ENCODE measurements at places on chromosomes 5 and 9. TPM values are rescaled to one million over a fixed set of nuclear protein-coding genes. Genes with fewer than 3 reads are reported as not detected.
A peak's percentile ranks its signal among the peaks of the same experiment; 100 is the strongest.

GRCh38 chr5:90967851-90968250, 409.3 kb downstream of the ADGRV1 start:
- H3K36me3 ChIP-seq = peaks cover 13% of the 10 kb centered on the region
- H3K27me3 ChIP-seq = peaks cover 1% of the 10 kb centered on the region
- DNase-seq = no peak
- no peak overlapping the region for H3K4me3 ChIP-seq
- H3K27ac ChIP-seq = no peak overlapping the region
- peaks cover 4% of the 10 kb centered on the region for H3K4me1 ChIP-seq

DNA sequence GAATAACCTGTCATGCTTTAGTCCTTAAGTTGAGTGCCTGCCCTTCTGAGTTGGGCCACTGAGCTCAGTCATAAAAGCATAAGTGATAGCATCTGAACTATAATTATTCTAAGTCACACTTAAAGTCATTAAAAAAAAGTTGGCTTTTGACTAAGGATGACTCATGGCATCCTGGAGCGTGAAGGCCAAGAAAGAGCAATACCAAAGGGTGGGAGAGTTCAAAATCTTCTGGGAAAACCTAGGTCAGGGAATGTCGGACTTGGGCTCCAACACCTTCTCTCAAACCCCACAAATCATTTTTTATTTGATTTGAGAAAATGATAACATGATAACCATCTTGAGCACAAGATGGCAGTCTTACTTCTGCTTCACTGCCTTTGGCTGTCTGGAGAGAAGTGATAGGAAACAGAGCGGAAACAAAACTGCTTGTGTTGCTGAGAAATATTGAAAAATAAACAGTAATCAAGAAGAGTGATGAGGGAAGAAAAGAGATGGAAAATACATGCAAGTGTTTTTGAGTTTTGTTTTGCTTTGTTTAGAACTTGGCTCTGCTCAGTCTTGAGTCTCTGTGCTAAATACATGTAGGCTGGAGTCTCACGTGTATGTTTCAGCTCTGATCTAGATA, 16.9 kb upstream of the NTRK2 start:
- no peak overlapping the region for H3K27ac ChIP-seq
- H3K4me3 ChIP-seq = no peak overlapping the region
- no peaks in the 10 kb centered on the region for H3K36me3 ChIP-seq
- DNase-seq = no peak

Gene CDC20B
- total RNA-seq = not detected

GRCh38 chr9:2964470-2964869, 120.6 kb upstream of the PUM3 start:
- no peaks in the 10 kb centered on the region for H3K36me3 ChIP-seq
- H3K27ac ChIP-seq = no peak overlapping the region
- no peaks in the 10 kb centered on the region for H3K4me1 ChIP-seq
- no peak overlapping the region for H3K4me3 ChIP-seq
- H3K27me3 ChIP-seq = no peaks in the 10 kb centered on the region

GRCh38 chr5:114360816-114361723, 800 bp upstream of the KCNN2 start:
- DNase-seq = peak; percentile 78
- H3K4me1 ChIP-seq = peaks cover 12% of the 10 kb centered on the region
- no peak overlapping the region for H3K27ac ChIP-seq
- H3K36me3 ChIP-seq = no peaks in the 10 kb centered on the region
- H3K27me3 ChIP-seq = peaks cover 5% of the 10 kb centered on the region
- peak overlapping the region; percentile 99 for H3K4me3 ChIP-seq

Gene SV2C
- total RNA-seq = 0.15 TPM

Gene OBP2B
- not detected for total RNA-seq

Gene PCDHGB2
- 11.1 TPM for total RNA-seq

Gene CDKN2A
- total RNA-seq = not detected

Gene PDE8B
- total RNA-seq = 7.8 TPM

DNA sequence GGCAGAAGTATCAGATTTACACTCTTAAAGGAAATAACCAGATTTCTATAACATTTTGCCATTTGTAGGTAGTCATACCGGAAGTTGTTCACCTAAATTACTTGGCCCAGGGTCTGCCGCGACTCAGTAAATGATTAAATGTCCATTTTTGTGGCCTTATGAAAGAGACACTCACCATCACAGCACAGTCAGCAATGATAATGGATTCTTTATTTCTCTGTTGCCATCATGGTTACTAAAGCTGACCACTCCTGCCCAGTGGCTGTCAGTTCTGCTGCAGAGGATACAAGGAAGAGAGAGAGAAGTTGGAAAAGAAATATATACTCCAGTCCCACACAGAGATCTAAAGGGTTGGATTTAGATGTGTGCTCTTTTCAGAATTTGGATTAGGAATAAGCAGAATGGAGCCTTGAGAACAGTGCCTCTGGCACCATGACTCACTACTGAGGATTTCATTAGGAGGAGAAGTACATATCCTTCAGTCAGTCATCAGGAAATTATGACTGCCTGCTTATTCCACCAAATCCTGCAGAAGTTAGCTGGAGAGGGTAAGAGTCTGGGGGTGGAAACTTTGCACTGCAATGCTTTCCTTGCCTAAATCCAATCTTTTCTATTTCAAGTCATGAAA, 72.8 kb upstream of the EFNA5 start:
- H3K36me3 ChIP-seq = no peaks in the 10 kb centered on the region
- H3K27ac ChIP-seq = no peak overlapping the region
- peaks cover 5% of the 10 kb centered on the region for H3K27me3 ChIP-seq
- H3K4me3 ChIP-seq = no peak overlapping the region
- peaks cover 3% of the 10 kb centered on the region for H3K4me1 ChIP-seq
- DNase-seq = no peak

DNA sequence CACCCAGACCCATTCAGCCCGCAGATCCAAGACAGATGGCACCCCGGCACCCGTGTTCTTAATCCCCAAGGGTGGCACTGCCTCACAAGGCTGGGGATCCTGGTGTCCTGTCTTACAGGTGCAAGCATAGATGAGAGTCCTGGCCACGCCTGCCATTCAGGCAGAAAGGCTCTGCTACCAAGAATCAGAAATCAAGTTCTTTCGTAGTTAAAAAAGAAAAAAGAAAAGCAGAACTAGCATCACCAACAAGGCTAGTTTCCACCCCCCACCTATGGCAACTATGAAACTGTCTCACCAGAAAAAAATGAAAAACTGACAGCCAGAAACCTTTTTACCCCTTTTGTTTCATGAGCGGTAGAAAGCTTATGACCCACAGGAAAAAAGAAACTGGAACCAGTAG, 170.4 kb downstream of the SYK start:
- no peak overlapping the region for H3K4me3 ChIP-seq
- no peak overlapping the region for H3K27ac ChIP-seq
- peaks cover 3% of the 10 kb centered on the region for H3K27me3 ChIP-seq

Gene TTC16
- 0.08 TPM for total RNA-seq

Gene LCN9
- not detected for total RNA-seq

- no peak for DNase-seq
- H3K27ac ChIP-seq = no peak overlapping the region
- peaks cover 5% of the 10 kb centered on the region for H3K4me1 ChIP-seq
These were observed 54.3 kb downstream of the TLE1 start for GRCh38 chr9:81634915-81635516.

Gene CTSV
- 20.4 TPM for total RNA-seq

DNA sequence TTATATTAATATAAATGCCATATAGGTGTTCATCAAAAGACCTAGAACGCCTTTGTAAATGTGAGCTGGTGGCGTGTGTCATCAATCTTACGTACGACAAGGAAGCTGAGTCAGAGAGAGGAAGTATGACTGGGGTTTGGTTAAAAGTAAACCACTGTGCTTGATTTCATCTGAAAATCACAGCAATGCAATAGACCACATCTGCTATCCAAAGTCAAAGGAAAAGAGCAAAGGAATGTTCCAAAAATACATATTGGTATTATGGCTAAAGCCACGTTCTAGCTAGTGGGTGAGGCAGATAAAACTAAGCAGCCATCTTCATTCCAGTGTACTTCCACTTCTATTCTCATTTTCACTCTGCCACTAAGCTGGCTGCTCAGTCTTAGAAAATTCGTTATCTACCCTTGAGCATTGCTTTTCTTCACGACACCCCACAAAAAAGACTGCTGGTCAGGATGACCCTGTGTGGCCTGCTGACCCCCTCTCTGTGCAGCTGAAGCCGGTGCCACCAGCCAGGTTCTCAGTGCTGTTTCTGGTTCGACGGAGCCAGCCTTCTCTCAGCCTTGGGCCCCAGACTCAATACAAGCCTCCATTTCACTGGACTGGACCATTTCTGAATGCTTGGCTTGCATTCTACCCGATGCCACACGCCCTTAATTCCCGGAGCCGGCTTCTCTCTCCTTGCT, 23.8 kb downstream of the SHC3 start:
- peaks cover 6% of the 10 kb centered on the region for H3K36me3 ChIP-seq
- DNase-seq = no peak
- peaks cover 4% of the 10 kb centered on the region for H3K4me1 ChIP-seq
- no peak overlapping the region for H3K27ac ChIP-seq
- no peak overlapping the region for H3K4me3 ChIP-seq

- H3K4me1 ChIP-seq = no peaks in the 10 kb centered on the region
- H3K27me3 ChIP-seq = no peaks in the 10 kb centered on the region
- H3K36me3 ChIP-seq = peaks cover 26% of the 10 kb centered on the region
- no peak for DNase-seq
- no peak overlapping the region for H3K27ac ChIP-seq
These were observed 27.6 kb downstream of the DIMT1 start for GRCh38 chr5:62376064-62376463.

- no peak overlapping the region for H3K4me3 ChIP-seq
- no peaks in the 10 kb centered on the region for H3K4me1 ChIP-seq
- no peaks in the 10 kb centered on the region for H3K27me3 ChIP-seq
- H3K36me3 ChIP-seq = no peaks in the 10 kb centered on the region
These were observed 215.8 kb downstream of the CEMIP2 start for GRCh38 chr9:71552480-71552879.

Gene TMEM245
- 32.6 TPM for total RNA-seq

GRCh38 chr9:96318921-96319565, 17.1 kb upstream of the HSD17B3 start:
- no peak for DNase-seq
- peaks cover 7% of the 10 kb centered on the region for H3K36me3 ChIP-seq
- H3K27me3 ChIP-seq = peaks cover 2% of the 10 kb centered on the region
- H3K4me1 ChIP-seq = no peaks in the 10 kb centered on the region
- H3K4me3 ChIP-seq = no peak overlapping the region
- no peak overlapping the region for H3K27ac ChIP-seq

Gene MARCOL
- not detected for total RNA-seq

DNA sequence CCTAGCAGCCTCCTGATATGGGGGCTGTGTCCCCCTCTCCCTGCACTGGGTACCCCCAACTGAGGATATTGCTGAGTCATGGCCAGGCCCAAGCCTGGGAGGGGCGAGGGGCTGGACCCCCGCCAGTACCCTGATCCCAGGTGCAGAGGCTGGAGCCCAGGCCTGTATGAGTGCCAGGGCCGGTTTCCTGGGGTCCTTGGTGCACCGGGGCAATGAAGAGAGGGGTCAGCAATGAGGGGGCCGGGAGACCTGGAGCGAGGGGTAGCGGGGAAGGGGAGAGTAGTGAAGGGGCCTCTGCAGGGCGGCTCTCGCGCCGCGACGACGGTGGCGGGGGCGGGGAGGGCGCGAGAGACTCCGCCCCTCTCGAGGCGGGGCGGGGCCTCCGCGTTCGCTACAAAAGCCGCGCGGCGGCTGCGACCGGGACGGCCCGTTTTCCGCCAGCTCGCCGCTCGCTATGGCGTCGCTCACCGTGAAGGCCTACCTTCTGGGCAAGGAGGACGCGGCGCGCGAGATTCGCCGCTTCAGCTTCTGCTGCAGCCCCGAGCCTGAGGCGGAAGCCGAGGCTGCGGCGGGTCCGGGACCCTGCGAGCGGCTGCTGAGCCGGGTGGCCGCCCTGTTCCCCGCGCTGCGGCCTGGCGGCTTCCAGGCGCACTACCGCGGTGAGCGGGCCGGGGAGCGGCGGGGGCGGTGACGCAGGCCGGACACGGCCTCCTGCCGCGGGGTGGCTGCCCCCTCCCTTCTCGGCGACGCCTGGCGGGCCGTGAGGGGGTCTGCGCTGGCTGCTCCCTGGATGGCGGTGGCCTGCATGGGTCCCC, at the start of gene SQSTM1:
SQSTM1 (plus strand) TSS at position 423 of the 815 bp plus-strand sequence; CDS start at position 455, 32 bp downstream.
- peak; percentile 77 for DNase-seq
- peak within 1 kb of the TSS; percentile 95 for H3K4me3 ChIP-seq
- H3K27ac ChIP-seq = peak within 1 kb of the TSS; percentile 88
- H3K27me3 ChIP-seq = peaks cover 17% of the 10 kb centered on the region

DNA sequence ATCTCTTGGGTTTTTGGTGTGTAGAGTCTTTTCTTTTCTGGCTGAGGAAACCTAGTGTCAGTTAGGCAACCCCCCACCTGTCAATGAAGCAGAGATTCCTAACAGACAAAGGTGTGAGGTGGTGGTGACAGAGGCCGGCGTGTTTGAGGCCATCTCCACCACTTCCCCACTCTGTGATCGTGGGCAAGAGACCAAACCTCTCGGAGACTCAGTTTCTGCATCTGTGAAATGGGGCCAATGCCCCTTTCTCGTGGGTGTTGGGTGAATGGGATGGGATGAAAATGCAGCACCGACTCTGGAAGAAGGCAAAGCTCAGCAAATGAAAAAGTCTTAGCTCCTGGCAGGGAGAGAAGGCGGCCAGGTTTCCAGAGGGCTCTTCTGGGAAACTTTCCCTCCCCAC, 807 bp downstream of the FAM163B start:
- peaks cover 9% of the 10 kb centered on the region for H3K4me1 ChIP-seq
- no peaks in the 10 kb centered on the region for H3K36me3 ChIP-seq
- H3K27me3 ChIP-seq = peaks cover 10% of the 10 kb centered on the region

Gene GLDC
- 29.1 TPM for total RNA-seq

Gene PRLR
- 0.21 TPM for total RNA-seq

- H3K36me3 ChIP-seq = no peaks in the 10 kb centered on the region
- no peak overlapping the region for H3K27ac ChIP-seq
- no peak overlapping the region for H3K4me3 ChIP-seq
- no peak for DNase-seq
These were observed 55.2 kb upstream of the SHISAL2B start for GRCh38 chr5:64634997-64635686.

Gene PITX1
- 0.87 TPM for total RNA-seq

Gene PCDHGA11
- 10.8 TPM for total RNA-seq

DNA sequence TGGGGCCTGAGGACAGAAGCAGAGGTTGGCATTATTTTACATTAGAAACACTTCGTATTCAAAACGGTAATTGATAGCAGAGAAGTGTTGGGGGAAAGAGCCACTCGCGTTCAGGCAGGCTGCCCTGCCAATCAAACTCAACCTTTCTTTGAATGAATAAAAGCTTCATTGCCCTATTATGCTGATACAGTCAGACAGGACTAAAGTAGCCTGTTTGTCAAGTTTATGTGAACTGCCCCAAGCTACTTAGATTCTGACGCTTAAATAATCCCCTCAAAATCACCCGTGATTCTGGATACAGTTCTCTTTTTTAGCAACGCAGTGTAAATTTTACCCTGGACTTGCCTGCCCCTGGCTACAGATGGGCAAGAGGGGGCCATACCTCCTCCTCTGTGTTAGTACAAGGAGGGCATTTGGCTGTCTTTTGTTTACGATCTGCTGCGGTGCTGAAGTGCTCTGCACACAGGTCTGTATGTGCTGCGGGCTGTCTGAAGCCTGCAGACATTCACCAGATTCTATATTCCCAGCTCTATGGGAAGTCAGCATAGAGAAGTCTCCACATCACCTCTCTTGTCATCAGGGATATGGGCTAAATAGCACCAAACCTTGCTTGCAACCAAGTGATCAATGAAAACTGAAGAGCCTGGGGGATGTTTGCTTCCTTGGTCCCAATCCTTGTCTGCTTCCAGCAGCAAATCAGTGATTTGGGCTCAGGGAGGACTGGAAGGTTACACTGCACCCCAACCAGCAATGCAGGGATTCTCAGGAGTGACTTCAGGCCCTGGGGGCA, 218.4 kb downstream of the EBF1 start:
- H3K36me3 ChIP-seq = no peaks in the 10 kb centered on the region
- H3K27me3 ChIP-seq = no peaks in the 10 kb centered on the region
- H3K27ac ChIP-seq = no peak overlapping the region
- no peak for DNase-seq
